H7 (cell line): ENCODE measurements at places on chromosomes 1 and 21.
A peak's percentile ranks its signal among the peaks of the same experiment; 100 is the strongest.

DNA sequence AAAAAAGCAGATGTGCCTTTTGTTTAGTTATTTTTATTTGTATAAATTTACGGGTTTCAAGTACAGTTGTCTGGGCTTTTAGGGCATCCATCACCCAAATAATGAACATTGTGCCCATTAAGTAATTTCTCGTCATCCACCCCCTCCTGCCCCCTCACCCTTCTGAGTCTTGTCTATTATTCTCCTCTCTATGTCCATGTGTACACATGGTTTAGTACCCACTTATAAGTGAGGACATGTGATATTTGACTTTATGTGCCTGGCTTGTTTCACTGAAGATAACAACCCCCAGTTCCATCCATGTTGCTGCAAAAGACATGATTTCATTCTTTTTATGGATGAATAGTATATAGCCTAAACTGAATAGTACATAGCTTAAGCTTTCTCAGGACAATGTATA is 189.2 kb downstream of the ZP4 start:
- no peak for DNase-seq

GRCh38 chr1:197951089-197951488 is 33.9 kb downstream of the LHX9 start:
- DNase-seq = no peak

DNA sequence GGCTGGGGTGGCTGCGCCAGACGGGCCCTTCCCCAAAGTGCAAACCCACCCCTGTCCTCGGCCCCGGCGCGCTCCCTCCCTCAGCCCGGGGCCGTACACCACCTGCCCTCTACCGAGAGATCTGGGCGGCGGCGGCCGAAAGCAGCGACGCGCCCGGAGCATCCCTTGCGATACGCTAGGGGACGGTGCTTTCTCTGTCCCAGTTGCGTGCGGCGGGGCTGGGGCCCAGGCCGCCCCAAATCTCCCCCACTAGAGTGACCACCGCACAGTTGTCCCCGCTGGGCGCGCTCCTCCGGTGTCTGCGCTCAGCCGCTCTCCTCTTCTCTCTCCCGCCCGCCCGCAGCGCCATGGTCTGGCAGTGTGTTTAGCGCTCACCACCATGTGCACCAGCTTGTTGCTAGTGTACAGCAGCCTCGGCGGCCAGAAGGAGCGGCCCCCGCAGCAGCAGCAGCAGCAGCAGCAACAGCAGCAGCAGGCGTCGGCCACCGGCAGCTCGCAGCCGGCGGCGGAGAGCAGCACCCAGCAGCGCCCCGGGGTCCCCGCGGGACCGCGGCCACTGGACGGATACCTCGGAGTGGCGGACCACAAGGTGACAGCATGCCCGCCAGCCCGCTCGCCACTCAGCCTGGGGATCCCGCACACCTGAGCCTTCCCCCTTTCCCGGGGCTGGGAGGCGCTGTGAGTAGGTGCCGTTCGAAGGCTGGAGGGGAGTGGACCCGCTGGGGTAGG is 1.0 kb downstream of the ST6GALNAC5 start:
- DNase-seq = peak; percentile 89

GRCh38 chr1:11238311-11238710 is 24.0 kb downstream of the MTOR start:
- no peak for DNase-seq

- no peak for DNase-seq
Observed at GRCh38 chr1:233815865-233816264, 88.6 kb upstream of the SLC35F3 start.

DNA sequence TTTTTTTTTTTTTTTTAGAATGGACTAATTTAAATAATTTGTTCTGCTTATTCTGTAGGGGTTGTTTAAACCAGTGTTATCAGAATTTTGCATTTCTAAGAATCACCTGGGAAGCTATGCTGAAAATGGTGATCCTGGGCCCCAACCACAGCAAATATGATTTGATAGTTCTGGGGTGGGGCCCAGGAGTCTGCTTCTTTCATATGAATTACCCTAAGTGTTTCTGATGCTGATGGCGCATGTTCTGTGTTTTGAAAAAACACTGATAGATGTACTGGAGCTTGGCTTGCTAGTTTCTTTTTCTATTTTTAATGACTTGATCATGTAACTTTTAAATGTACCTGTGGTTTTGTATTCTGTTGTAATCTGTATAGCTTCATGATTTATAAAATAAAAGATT is 89.3 kb downstream of the CDC14A start:
- no peak for DNase-seq

GRCh38 chr21:36097427-36098181 is 27.8 kb downstream of the CBR1 start:
- no peak for DNase-seq

GRCh38 chr1:182260516-182260915 is 131.1 kb downstream of the GLUL start:
- DNase-seq = no peak

DNA sequence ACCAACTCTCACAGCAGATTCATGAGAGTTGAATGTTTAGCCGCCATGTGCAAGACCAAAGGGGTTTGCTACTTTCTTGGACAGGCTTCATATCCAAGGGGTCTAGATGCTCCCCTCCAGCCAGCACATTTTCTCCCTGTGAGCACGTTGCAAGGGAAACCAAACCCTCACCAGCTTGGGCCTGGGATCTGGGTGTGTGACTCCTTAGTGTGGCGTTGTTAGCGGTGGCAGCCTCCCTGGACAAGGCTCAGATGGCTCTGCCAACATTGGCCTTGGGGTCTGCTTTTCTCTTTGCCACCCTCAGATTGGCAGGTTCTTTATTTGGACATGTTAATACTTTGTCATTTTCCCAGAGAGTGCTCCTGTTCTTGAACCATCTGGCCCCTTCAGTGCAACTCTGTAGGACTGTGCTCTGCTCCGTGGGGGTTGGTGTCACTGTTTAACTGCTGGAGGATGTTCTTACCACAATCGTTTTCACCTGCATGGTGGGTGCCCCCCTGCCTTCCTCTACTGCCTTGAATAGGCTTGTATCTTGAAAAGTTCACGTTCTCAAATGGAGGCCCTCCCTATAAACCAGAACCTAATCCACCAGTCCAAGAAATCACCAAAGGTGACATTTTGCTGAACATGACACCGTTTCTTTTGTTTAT is 13.4 kb downstream of the ABCG1 start:
- no peak for DNase-seq
